ENCODE measurements at places on chromosomes 4 and X. TPM values are rescaled to one million over a fixed set of nuclear protein-coding genes. Genes with fewer than 3 reads are reported as not detected.

The C4orf50 gene
- total RNA-seq: 0.56 TPM

The GLOD5 gene
- total RNA-seq: not detected

DNA sequence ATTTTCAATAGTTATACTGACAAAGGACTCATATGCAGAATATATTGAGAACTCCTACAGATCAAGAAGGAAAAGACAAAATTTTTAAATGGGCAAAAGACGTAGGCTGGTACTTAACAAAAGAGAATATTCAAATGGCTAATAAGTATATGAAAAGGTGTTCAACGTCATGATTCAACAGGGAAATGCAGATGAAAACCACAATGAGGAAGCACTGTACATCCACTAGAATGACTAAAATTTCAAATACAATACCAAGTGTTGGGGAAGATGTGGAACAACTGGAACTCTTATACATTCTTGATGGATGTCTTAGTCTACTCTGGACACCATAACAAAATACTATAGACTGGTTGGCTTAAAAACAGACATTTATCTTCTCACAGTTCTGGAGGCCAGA lies 1.3 kb upstream of the MRFAP1L1 start:
- H3K36me3 ChIP-seq: no peaks in the 10 kb centered on the region
- H3K4me1 ChIP-seq: peaks cover 18% of the 10 kb centered on the region
- DNase-seq: no peak
- H3K27me3 ChIP-seq: peaks cover 12% of the 10 kb centered on the region
- H3K27ac ChIP-seq: no peak overlapping the region

- H3K27ac ChIP-seq: no peak overlapping the region
- no peak for DNase-seq
- H3K4me1 ChIP-seq: no peaks in the 10 kb centered on the region
- H3K4me3 ChIP-seq: no peak overlapping the region
- no peaks in the 10 kb centered on the region for H3K27me3 ChIP-seq
These were observed 504.9 kb downstream of the RAPGEF2 start for GRCh38 chr4:159607809-159608208.

The UBQLN2 gene
- 49.8 TPM for total RNA-seq

The CD40LG gene
- total RNA-seq: not detected

DNA sequence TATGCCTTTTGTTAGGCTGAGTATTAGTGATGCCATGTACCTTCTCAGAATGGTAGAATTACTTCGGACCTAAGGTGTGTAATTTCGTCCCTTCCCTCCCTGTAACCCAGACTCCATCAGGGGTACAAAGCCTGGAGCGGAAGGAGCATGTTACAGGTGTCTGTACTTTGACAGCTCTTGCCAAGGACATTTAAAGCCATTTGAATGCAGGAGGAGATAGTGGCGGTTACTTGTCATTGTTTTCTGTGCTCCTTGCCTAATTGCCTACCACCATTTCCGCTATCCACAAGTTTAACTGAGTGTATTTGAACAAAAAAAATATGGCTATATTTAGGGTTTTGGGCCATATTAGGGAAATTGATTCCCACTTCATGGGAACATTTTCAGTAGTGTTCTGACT lies 1.8 kb downstream of the FNIP2 start:
- H3K27ac ChIP-seq: no peak overlapping the region
- peaks cover 7% of the 10 kb centered on the region for H3K27me3 ChIP-seq
- peak overlapping the region; percentile 99 for H3K4me3 ChIP-seq
- DNase-seq: no peak
- no peaks in the 10 kb centered on the region for H3K36me3 ChIP-seq

DNA sequence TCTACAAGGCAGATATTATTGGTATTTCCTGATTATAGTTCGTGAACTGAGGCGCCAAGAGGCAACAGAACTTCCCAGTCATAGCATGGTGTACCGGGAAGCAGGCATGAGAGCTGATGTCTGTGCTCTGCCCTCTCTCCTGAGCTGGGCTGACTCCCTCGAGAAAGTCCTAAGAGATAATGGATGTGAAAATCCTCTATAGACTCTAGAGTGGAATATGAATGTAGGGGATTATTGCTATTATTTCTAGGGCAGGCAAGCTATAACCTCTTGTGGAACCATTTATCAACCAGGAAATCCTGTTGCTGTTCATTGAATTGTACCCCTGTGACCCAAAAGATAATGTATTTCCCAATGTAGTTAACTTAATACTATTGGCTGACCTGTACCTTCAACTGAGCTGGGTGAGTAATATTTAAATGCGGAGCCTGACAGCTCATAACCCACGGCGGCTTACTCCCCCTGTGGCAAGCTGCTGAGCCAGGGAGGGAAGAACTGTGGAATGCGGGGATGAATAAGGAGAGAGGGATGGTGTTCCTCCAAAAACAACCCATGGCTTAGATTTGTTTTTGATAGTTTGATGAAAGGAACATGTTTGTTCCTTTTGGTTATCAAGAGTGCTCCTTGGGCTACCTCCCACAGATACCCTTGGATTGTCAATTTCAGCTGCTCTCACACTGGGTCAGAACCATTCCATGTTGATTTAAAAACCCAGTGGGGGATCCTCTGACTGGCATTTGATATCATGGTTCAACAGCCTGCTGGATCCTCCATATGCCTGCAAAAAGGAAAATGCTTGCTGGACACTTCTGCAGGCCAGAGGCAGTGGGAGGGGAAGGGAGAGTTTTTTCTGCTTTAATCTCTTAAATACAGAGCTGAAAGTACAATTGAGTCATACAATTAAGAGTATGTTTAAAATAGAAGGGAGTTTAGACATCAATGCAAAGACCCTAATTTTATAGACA lies 339.0 kb upstream of the BOD1L1 start:
- H3K36me3 ChIP-seq: no peaks in the 10 kb centered on the region
- peak; percentile 19 for DNase-seq

- no peak overlapping the region for H3K4me3 ChIP-seq
- no peak for DNase-seq
- H3K27ac ChIP-seq: no peak overlapping the region
- H3K4me1 ChIP-seq: no peaks in the 10 kb centered on the region
These were observed 39.4 kb downstream of the PPM1K start for GRCh38 chr4:88244816-88245579.

DNA sequence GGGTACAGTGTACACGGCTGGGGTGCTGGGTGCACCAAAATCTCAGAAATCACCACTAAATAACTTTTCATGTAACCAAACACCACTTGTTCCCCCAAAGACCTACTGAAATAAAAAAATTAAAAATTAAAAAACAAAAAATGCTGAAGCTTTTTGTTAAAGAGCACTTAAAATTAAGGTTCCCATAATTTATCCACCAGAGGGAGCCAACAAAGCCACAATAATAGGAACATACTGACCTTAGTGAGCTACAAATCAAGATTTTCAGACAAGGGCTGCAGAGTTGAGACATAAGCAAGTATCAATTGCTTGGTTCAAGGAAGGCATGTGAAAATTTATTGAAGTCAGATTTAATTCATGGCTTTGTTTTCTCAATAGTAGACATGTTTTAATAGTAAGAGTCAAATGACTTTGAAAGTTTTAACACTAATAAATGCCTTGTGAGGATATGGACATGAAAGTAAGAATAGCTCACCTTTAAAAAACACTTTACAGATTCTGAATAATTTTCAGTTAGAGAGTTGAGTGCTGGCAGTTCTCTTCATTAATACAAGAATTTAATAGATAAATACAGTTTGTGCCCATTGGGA lies 43.0 kb upstream of the SCOC start:
- H3K36me3 ChIP-seq: no peaks in the 10 kb centered on the region
- H3K4me1 ChIP-seq: peaks cover 22% of the 10 kb centered on the region
- no peak overlapping the region for H3K27ac ChIP-seq
- no peak for DNase-seq
- H3K27me3 ChIP-seq: no peaks in the 10 kb centered on the region

DNA sequence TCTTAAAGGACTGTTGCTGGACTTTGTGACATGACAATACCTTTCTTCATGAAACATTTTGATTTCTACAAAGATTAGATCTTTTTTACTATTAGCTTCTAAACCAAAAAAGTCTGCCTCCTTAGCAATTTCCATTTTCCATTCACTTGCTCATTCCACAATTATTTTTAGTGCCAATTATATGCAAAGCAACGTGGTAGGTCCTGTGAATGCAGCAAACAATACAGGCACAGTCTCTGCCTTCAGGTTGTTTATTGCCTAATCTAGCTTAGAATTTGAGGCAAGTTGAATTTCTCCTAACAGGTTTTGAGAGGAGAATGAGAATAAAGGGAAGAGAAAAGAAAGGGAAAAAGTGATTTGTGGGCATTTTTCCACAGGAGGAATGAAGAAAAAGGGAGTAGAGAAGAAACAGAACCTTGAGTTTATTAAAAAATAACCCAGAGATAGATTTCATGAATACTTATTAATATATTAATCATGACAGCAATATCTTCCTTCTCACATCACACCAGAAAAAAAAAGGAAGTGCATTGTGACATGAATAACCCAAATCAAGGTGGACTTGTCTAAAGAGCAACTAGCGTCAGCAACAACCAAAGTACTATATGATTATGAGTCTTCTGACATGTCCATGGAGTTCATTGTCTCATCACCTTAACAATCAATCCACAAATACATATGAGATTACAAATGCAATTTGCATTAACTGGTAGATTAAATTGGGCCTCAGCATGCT lies 16.3 kb upstream of the FRYL start:
- no peaks in the 10 kb centered on the region for H3K36me3 ChIP-seq
- no peak for DNase-seq

DNA sequence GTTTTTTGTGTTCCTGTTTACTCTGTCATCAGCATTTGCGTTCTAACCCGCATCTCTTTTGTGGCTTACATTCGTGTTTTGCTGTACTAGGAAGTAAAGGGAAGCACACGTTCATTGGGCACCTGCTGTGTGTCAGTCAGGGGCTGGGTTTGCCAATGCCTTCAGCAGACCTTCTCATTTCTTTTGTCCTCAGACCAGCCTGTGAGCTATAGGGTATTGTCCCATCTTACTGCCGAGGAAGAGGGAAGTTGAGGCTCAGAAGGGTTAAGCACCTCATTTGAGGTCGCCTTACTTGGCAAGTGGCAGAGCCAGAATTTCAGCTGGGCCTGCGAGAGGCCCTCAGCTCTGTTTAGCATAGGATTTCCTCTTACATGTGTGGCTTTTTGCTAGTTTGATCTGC lies 8.7 kb downstream of the TBC1D14 start:
- no peak for DNase-seq
- H3K27ac ChIP-seq: no peak overlapping the region
- no peaks in the 10 kb centered on the region for H3K36me3 ChIP-seq
- no peaks in the 10 kb centered on the region for H3K27me3 ChIP-seq
- H3K4me3 ChIP-seq: no peak overlapping the region

The HGFAC gene
- total RNA-seq: 9.4 TPM
